ENCODE measurements at places on chromosomes 2 and 18.

DNA sequence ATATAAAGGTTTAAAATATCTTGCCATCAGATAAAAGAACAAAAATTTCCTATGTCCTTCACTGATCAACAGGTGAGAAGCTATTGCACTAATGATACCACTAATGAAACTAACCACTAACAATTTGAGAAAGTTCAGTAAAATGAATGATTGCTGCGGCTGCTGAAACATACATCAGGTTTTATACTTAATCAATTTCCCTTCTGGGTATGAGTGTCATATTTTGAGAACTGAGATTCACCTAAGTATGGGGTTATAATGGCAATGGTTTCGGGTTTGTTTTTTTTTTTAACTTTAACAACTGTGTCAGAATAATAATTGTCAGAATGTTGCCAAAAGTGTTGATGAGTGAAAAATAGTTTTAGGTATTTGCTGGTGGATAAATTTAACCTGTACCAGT, 151.3 kb upstream of the SLC39A10 start:
- DNase-seq: no peak

GRCh38 chr2:205806143-205806905, 124.0 kb downstream of the NRP2 start:
- no peak for DNase-seq

DNA sequence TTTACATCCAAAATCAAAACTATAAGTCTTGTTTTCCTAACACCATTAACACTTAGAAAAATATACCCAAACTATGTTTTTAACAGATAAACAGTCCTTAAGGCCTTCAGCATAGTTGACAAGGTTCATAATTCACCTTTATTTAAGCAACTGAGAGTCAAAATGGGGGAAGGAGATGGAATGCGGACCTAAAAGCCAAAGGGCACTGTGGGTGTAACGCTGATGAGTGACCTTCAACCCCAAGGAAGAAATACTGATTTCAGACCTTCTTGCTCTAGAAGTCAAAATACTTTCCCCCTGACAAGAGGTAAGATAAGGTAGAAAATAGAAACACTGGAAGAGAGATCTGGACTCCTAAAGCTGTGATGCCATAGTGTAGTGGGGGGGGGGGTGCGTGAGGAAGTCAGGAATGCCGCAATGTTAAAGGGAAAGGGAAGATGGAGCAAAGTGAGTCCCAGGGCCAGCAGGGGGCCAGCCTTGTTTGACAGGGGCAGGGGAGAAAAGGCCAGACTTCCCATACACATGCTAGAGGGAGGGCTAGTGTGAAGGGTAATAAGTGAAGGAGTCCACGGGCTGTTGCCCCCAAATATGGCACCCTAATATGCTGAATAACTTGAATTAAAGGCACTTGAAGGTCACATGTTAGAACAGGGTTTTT, 31.4 kb downstream of the CCDC93 start:
- no peak for DNase-seq

GRCh38 chr18:36828157-36828629, 609 bp downstream of the TPGS2 start:
- no peak for DNase-seq

GRCh38 chr2:224885836-224886547, 156.3 kb downstream of the DOCK10 start:
- DNase-seq: peak; percentile 86

DNA sequence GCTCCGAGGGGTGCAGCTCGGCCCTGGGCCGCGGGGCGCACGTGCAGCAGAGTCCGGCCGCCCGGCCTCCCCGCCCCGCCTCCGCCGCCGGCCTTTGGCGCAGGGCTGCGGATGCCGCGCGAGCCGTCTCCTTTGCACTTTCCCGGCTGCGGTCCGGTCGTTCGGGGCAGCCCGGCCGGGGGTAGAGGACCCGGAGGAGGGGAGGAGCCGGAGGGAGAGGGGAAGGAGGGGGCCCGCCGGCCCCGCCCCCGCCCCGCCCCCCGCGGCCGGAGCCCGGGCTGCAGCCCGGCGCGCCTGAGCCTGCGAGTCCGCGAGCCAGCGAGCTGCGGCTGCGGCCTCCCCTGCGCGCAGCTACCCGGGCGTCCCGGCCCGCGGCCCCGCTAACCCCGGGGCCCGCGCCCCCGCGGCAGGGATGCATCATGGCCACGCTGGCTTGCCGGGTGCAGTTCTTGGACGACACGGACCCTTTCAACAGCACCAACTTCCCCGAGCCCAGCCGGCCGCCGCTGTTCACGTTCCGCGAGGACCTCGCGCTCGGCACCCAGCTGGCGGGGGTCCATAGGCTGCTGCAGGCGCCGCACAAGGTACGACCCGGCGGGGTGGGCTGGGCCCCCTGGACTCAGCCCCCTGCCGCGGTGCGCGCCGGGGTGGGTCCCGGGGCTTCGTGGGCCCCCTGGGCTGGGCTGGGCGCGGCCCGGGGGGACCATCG, at the start of gene FHOD3:
Gene FHOD3, plus strand, starts transcription at position 297 of the 709 bp plus-strand sequence. Its CDS starts 123 bp downstream, at position 420.
- DNase-seq: no peak

- DNase-seq: no peak
These were observed 28.1 kb downstream of the PIK3C3 start for GRCh38 chr18:41982942-41983660.

DNA sequence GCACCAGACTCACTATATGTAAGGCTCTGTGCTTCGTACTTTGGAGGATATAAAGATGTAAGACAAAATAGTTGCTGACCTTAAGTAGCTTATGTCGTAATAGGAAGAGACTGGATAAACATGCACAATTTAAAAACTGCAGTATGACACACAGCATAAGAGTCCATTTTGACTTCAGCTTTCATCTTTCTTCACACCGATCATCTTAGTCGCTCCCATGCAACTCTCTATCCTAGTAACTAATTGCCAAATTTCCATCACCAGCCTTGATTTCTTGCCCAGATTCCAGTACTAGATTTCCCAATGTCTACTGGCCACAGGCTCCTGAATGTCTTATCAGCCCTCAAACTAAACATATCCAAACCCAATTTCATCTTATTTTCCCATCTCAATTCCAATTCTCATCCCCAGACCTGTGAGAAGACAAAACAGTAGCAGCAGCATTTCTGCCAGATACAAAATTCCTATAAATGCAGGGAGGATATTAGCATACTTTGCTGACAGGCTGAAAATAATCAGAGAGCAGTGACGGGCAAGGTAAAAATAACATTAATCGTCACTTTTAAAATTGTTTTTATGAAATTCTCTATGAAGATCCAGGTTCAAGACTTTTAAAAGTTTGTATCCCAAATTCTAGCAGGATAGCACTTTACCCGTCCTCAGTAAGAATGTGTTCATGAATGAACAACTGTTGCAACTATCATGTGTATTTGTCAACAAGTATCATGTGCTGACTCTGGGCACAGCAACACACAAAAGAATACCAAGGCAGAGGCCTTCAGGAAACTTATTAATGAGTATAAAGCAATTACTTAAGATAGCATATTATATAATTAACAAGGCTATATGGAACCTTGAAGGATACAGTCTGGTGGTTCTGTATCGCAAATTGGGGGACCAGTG, 42.2 kb downstream of the KIDINS220 start:
- DNase-seq: peak; percentile 38

DNA sequence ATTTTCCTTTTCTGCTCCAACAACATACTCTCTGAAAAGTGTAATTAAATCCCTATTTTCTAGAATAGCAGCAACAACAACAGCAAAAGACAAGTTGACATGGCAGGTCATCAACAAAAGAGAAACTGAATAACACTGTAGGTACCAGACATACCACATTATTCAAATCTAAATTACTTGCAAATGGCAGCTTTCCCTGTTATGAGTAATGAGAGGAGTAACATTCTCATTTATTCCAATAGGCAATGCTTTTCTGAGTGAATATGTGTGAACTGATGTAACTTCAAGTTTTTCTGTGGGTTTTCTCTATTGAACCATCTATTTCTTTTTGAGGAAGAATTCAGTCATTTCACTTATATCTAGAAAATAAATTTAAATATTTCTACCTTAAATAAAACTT, 501.5 kb downstream of the TRIB2 start:
- DNase-seq: no peak

- peak; percentile 20 for DNase-seq
These were observed 79.8 kb downstream of the XRCC5 start for GRCh38 chr2:216188956-216189355.

DNA sequence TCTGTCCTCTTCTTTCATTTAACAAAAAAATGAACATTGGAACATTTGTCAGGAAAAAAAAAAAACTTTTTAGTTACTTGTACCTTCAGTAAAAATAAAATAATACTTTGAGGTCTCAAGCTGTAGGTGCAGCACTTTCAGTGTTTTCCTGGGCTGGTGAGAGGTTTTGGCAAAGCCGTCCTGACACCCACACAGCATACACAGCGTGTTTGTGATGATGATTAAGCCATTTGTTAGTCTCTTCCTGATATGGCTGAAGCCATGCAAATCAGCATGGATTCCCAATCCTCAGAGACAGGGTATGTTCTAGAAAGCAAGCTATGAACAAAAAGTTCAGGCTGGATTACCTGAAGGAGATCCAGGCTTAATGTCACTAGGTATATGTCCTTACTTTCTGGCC, 236.8 kb downstream of the ZNF516 start:
- no peak for DNase-seq

DNA sequence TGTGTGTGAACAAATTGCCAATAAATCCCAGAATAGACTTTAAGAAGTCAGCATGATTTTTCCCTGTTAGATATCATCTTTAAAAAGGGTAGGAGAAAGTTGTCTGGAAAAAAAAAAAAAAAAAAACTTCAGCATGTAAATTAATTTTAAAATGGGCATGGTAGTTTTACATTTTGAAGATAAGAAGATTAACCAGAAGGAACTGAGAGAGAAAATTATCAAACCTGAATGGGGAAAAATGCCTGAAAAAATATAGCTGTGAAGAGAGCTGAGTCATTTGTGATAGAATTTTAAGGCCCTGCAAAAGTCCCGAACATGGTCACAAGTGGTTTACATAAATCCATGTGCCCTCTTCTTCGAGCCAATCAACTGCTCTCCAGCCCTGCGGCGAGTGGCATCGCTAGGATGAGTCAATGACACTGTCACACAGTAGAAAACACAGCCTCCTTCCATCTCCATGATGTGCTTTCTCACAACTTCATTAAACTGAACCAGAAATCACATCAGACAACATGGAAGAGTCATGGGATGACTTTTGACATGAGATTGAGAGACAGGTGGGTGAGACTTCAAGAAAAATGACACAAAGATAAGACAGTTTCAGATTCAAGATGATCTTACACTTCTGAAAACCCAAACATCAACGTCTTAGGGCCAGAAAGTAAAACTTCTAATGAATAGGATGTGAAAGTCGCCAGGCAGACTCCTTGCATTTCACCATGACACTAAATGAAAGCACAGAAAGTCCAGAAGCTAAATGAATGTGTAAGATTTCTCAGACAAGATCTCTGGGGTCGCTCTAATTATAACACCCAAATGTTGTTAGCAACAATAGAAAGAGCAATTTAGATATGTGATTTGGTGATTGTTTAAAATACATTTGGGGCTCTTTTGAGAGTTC, 273.0 kb upstream of the ID2 start:
- no peak for DNase-seq

GRCh38 chr2:17617516-17617915, 77.0 kb downstream of the VSNL1 start:
- DNase-seq: no peak

- DNase-seq: no peak
These were observed 431 bp upstream of the EIF5B start for GRCh38 chr2:99336804-99337112.

DNA sequence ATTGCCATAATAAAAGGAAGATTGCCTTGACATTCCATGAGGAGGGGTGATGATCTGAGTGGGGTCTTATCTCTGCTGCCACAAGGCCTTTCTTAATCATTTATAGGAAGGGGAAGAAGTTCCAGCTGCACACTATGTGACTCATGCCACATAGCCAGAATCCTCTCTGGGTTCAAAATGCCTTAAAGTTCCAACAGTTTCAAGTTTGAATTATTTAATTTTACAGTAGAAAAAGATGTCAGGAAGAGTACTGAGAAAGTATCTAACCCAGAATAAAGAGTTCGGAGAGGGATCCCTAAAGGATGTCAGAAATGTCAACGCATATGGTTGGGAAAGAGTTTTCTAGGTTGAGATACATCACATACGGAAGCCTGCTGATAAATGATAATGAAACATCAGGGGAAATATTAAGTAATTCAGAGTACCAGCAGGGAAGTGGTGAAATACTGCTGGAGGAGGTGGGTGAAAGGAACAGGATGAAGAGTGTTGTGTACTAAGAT, 999.9 kb downstream of the TSN start:
- no peak for DNase-seq

- DNase-seq: no peak
These were observed 538.1 kb upstream of the GYPC start for GRCh38 chr2:126117886-126118285.

DNA sequence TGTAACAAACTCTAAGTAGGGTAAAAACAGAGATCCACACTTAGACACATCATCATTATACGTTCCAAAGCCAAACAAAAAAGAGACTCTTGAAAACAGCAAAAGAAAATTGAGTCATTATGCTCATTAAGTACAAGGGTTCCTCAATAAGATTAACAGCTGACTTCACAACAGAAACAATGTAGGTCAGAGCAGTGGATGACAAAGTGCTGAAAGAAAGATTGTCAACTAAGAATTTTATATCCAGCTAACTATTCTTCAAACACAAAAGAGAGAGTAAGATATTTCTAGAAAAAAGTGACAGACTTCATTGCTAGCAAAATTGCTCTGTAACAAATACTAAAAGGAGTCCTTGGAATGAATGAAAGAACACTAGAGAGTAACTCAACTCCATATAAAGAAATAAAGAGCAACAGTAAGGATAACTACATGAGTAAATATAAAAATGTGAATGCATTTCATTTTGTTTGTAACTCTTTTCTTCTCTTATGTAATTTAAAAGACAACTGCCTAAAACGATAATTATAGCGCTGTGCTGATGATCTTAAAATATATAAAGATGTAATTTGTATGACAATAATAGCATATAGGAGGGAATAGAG, 23.8 kb upstream of the DNER start:
- no peak for DNase-seq

GRCh38 chr2:229363185-229363814, 92.2 kb upstream of the PID1 start:
- peak; percentile 55 for DNase-seq

DNA sequence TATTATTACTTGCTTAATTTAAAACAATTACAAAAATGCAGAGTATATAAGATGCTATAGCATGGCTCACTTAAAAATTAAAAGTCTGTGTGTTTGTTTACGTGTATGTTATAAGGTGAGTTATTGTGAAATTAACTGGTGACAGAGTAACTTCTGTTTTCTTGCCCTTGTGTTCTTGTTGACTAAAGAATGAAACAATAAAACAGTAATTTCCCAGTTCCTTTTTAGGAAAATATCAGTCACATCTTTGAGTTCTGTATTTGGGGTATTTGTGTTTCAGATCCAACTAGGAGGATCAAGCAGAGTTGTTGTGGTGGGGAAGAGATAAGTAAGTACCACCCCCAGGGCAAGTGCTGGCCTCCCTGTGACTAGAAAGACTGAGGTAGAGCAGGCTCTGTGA, 143.6 kb downstream of the CCDC148 start:
- no peak for DNase-seq

DNA sequence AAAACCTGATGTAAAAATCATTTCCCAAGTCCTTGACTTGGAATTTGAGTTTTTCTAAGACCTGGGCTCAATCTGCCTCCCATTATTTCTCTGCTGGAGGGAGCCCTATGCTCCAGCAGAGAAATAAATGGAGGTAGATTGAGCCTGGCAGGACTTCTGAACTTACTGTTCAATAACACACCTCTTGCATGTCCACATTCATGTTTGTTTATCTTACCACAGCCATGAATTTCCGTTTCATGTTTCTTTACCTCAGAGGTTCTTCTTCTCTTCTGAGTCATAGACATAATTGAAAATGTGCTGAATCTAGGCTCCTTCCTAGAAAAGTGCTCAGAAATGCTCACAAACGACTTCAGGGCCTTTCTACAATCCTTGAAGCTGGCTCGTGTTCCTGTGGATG, 170.8 kb downstream of the PMAIP1 start:
- no peak for DNase-seq

All from HS-5 (cell line).